ENCODE measurements at places on chromosomes 3 and 15. TPM values are rescaled to one million over a fixed set of nuclear protein-coding genes. Genes with fewer than 3 reads are reported as not detected.

CHRD gene
- total RNA-seq: 6.8 TPM

KBTBD12 gene
- 24.3 TPM for total RNA-seq

SATB1 gene
- total RNA-seq: 41.3 TPM

NUSAP1 gene
- total RNA-seq: 3.0 TPM

DNA sequence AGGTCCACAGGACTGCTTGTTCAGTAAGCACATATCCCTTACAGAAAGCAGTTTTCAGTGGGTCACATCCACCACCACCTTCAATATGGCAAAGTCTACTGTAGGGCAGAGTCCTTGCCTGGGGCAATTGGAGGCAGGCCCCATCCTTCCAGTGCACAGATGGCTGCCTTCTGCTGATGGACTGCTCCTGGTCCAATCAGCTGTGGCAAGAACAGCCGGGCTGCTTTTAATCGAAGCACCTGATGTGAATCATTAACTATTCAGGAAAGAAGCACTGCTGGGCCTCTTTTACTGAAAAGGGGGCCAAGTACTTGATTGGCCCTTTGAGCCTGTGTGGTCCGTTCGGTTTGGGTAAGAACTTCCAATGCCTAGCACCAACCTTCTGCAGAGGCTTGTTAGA lies 24.4 kb downstream of the LARS2 start:
- DNase-seq: no peak

GRCh38 chr15:50145451-50145872 lies 26.4 kb upstream of the ATP8B4 start:
- no peak for DNase-seq

- no peak for DNase-seq
Observed at GRCh38 chr3:32194653-32195052, 43.8 kb upstream of the CMTM8 start.

- peak; percentile 56 for DNase-seq
Observed at GRCh38 chr3:185656321-185656840, 70.3 kb downstream of the SENP2 start.

GRCh38 chr3:59563072-59563605 lies 513.3 kb upstream of the CFAP20DC start:
- no peak for DNase-seq
